Right renal cortex interstitium (tissue), 3 donors: ENCODE measurements at places on chromosomes 12 and 14. TPM values are rescaled to one million over a fixed set of nuclear protein-coding genes. Genes with fewer than 3 reads are reported as not detected.

DNA sequence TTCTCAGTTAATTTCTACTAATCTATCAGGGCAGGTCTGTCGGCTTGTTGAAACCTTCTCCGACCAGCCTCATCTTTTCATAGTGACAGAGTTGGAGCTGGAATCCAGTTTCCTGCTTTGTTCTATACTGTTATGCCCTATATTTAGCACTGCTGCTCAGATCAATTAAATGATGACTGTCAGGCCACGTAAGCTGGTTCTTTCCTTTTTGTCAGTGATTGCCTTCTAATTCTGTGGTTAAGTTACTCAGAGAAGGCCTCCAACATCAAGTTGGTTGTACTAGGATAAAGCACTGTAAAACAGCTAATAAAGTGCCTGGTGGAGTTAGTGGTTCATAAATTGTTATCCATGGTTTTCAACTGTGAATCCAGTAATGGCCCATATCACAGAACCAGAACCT, 22.6 kb downstream of the DERA start:
- DNase-seq = no peak

Gene FGFR1OP2
- polyA plus RNA-seq = 55.0 TPM

DNA sequence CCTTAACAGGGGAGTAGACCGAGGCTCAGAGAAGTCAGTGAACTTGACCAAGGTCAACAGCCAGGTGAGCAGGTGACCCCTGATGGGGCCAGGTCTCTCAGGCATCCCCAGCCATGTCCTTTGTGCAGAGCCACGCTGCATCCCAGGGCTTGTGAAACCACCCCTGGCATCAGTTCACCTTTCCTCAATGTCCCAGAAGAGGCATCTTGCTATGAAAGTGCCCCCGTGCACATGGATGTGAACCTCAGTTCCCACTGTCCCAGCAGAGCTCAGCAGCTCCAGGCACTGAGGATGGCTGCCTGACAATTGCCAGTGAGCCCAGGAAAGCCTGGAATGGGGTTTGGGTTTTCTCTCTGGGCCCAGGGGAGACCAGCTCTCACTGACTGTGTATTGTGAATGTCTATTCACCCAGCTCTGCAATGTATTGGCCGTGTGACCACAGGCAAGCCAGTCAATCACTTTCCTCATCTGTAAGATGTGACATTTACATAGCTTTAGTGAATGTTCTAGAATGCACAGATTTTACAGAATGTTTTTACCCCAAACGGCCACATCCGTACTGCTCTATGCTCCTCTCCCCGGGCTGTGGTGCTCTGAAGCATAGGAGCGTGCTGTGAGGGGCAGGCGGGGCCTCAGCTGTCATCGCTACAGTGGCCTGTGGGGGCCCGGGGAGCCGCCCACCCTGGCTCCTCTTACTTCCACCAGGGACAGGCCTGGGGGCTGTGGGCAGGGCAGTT, 4.9 kb downstream of the CACNA2D4 start:
- no peak for DNase-seq

Gene PTPN6
- 19.5 TPM for polyA plus RNA-seq

Gene GRIN2B
- 0.76 TPM for polyA plus RNA-seq

Gene FLRT2
- 259 TPM for polyA plus RNA-seq

Gene SPRING1
- polyA plus RNA-seq = 32.0 TPM

Gene REP15
- 2.9 TPM for polyA plus RNA-seq

GRCh38 chr14:41418851-41419250, 187.8 kb upstream of the LRFN5 start:
- DNase-seq = no peak

GRCh38 chr12:7061138-7061537, 620 bp downstream of the C1S start:
- DNase-seq = no peak

- DNase-seq = peak; percentile 36
Measured at GRCh38 chr12:6735448-6736191, 11.8 kb downstream of the COPS7A start.

DNA sequence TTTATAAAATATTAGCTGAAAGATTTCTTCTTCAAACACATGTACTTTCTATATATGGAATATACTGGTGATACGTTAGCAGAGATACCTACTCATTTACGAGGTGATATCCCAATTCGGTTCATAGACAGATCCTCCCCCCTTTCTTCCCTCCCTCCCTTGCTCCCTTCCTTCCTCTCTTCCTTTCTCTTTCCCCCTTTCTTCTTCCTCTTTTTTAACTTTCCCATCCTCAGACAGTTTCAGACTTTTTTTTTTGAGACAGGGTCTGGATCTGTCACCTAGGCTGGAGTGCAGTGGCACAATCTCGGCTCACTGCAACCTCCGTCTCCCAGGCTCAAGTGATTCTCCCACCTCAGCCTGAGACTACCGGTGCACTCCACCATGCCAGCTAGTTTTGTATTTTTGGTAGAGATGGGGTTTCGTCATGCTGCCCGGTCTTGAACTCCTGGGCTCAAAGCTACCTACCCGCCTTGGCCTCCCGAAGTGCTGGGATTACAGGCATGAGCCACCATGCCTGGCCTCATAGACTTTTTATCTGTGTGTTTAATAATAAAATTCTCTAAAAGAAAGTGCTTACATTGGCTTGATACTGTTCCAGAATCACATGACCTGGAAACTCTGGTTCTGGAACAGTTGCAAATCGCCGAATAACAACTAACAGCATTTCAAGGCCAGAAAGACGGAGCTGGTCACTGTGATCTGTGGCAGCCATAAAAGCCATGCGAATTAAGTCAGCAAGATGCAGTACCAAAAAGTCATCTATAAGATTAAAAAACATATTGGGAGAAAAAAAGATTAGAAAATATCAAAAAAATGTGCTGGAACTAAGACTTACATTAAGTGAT, 99.2 kb downstream of the HEATR5A start:
- DNase-seq = no peak

DNA sequence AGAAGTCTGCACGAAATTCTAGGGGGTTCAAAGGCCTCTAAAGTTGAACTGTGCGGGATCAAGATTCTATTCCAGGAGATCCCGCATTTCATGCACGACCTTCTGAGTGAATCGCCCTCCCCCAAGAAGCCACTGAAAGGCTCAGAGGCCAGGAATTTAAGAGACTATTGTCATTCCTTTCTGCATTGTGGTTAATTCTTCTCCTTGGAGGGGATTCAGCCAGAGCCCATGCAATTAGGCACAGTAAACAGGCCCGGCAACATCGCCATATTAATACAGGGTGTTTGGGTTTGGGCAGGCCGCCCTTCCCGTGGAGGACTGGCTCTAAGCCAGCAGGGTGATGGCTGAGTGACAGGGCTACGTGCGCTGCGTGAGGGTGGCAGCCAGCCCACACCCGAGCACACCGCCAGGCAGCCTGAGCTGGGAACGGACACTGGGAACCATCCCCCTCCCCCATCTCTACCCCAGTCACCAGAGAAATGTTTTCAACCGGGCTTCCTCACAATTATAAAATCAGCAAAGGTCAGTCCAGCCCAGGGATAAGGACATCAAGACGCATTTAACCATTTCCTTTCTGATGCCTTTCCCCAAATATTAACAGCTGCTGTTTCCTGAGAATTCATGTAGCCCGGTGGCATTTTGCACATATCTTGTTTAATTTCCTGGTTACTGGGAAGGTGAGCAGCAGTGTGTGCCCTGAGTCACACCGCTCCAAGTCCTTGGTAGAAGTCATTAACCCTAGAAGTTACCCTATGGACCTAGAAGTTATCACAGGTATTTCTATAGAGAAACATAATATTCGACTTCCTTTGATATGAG, 12.5 kb downstream of the EGLN3 start:
- no peak for DNase-seq

Gene FMNL3
- polyA plus RNA-seq = 43.1 TPM

Gene FIGNL2
- 3.2 TPM for polyA plus RNA-seq

Gene XPOT
- 59.2 TPM for polyA plus RNA-seq

Gene TRIM9
- polyA plus RNA-seq = 2.1 TPM
